ENCODE measurements at places on chromosomes 3 and 15.

DNA sequence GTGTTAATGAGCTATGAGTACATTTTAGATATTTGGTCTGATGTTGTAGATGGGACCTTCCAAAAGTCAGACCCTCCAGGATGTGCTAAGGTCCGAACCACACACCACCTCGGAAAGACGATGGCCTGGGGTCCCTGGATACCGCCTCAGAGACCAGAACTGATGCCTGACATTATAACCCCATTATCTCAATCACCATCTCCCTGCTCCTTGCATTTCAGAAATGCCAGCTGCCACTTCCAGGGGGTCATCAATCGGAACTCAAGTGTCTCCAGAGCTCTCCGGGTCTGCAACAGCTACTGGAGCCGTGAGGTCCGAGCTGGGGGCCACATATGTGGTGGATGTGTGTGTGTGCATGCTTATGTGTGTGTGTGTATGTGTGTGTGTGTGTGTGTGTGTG lies 7.9 kb downstream of the DUOX1 start:
- no peak for DNase-seq

DNA sequence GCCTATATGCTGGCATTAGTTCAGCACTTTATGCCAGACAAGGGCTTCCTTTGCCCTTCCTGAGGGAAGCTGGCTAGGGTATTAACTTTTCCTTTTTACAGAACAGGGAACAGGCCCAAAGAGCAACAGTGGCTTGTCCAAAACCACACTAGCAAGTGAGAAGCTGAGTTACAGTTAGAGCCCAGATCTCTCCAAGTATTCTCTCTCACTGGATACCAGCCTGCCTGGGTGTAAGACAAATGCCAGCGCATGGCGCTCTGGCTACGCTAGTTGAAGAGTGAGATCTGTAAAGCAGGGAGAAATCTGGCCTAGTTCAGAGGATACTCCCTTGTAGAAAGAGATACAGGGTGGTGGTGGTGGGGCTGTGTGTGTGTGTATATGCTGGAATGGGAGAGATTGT lies 38.4 kb downstream of the RAB11A start:
- no peak for DNase-seq

DNA sequence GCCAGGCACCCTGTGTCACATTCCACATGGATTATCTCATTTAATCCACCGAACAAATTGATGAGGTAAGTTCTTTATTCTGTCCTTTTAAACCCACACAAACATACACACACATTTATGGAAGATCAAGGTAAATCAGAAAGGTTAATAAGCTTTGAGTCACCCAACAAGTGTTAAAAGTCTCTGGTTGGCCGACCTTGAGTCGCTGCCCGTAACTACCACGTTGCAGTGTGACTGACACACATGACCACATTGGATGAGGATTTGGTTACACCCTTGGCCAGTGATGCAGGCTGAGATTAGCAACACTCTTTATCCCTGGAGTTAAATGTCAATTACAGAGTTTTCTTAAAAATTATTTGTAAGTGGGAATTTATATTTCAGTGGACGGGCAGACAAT lies 19.2 kb downstream of the FOXP1 start:
- no peak for DNase-seq

DNA sequence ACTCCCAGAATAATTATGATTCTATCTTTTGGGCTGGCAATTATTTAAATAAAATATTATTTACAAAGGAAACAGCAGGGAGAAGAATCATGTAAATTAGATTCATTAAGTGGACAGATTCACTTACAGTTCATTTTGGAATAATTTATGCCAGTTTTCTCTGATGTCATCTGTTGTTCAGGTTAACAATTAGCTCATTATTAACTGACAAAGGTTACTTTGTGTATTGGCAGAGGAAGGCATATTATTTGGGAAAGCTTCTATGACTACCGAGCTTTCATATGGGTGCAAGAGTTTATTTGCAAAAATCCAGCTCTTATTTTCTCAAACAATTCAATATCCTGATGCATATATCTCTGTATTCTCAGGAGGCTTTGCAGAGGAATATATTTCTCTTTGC lies 224.4 kb downstream of the CHST2 start:
- no peak for DNase-seq

DNA sequence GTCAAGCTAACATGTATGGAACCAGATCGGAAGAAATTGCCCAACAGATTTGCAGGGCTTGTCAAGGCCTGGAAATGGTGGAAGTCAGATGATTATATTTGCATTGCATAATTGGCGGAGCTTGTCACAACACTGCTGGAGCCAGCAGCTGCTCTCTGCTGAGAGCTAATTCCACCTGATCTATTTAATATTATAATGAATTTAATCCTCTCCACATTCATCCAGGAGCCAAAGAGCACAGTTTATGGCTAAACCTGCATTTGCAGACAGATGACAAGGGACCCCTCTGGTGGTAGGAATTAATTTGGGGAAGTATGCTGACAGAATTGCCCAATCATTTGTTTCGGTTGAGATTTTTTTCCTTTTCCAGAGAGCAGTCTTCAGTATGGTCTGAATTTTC lies 730.2 kb downstream of the TUSC7 start:
- DNase-seq, result no peak

- DNase-seq, result no peak
Measured at GRCh38 chr3:11549580-11550140, 94.1 kb downstream of the VGLL4 start.

Measured in cortex of kidney (tissue), 1 donor.